ENCODE measurements at places on chromosomes 6 and 20.
A peak's percentile ranks its signal among the peaks of the same experiment; 100 is the strongest.

DNA sequence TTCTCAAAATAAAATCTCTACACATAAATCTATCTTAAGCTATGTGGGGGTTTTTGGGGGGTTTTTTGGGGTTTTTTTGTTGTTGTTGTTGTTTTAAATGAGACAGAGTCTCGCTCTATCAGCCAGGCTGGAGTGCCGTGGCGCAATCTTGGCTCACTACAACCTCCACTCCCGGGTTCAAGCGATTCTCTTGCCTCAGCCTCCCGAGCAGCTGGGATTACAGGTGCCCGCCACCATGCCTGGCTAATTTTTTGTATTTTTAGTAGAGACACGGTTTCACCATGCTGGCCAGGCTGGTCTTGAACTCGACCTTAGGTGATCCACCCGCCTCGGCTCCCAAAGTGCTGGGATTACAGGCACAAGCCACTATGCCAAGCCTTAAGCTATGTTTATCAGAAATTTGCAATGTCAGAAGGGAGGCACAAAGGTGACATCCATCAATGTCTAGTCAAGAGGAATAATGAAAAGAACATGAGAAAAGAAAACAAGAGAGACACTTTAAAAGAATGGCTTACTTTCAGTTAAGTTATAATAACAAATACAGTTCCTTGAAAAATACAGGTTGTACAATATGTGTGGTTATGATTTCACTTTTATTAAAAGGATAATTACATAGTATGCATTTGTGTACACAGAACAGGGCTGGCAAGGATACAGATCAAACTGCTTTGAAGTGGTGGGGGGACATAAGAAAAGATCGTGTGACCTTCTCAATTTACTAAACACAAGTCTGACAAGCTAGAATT lies 28.6 kb downstream of the SLC23A2 start:
- H3K4me3 ChIP-seq, result peak overlapping the region; percentile 14
- H3K4me1 ChIP-seq, result peaks cover 28% of the 10 kb centered on the region
- H3K27me3 ChIP-seq, result no peaks in the 10 kb centered on the region
- peak overlapping the region; percentile 93 for H3K27ac ChIP-seq
- peak; percentile 28 for DNase-seq

- no peaks in the 10 kb centered on the region for H3K4me1 ChIP-seq
- no peak overlapping the region for H3K27ac ChIP-seq
- DNase-seq, result no peak
- no peaks in the 10 kb centered on the region for H3K27me3 ChIP-seq
- H3K4me3 ChIP-seq, result no peak overlapping the region
These were observed 71.1 kb downstream of the ZDHHC14 start for GRCh38 chr6:157452096-157452495.

GRCh38 chr6:144660561-144661115 lies 375.5 kb downstream of the UTRN start:
- DNase-seq, result no peak
- no peak overlapping the region for H3K27ac ChIP-seq
- H3K4me1 ChIP-seq, result peaks cover 30% of the 10 kb centered on the region

DNA sequence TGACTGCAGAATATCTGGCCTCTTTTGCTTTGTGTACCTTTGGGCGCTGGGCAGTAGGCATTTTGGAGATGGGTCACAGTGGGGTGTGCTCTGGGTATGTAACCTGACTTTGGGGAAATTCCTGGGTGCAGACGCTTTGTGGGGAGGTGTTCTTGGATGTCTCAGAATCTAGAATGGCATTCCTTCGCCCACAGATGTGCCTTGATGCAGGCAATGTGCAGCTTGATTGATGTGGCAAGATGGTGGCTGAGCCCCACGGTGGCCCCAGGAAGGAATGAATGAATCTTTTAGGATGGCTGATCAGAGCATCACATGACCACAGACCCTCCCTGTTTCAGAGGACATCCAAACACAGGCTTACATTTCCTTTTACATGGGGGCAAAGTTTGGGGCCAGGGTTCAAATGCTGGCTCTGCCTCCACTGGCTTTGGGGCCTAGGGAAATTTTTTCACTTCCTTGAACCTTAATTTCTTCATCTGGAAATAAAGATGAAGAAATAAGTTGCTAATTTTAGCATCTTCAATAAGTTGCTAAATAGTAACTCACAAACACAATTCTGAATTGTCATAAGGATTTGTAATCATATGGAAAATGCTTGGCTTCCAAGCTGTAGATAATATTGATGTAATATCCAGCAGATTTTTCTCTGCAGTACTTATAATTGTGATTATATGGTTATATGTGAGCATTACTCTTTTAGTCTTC lies 5.6 kb downstream of the PPP1R16B start:
- peak overlapping the region; percentile 14 for H3K27ac ChIP-seq
- no peaks in the 10 kb centered on the region for H3K36me3 ChIP-seq
- no peak overlapping the region for H3K4me3 ChIP-seq

- H3K4me1 ChIP-seq, result no peaks in the 10 kb centered on the region
- H3K4me3 ChIP-seq, result no peak overlapping the region
- no peak for DNase-seq
These were observed 75.5 kb downstream of the ZDHHC14 start for GRCh38 chr6:157456524-157456829.

- H3K4me1 ChIP-seq, result peaks cover 10% of the 10 kb centered on the region
- no peaks in the 10 kb centered on the region for H3K36me3 ChIP-seq
- no peak overlapping the region for H3K4me3 ChIP-seq
- H3K27me3 ChIP-seq, result no peaks in the 10 kb centered on the region
These were observed 224.9 kb downstream of the ANKRD60 start for GRCh38 chr20:58003525-58003924.

GRCh38 chr20:58051367-58051766 lies 177.1 kb downstream of the ANKRD60 start:
- no peak overlapping the region for H3K27ac ChIP-seq
- no peaks in the 10 kb centered on the region for H3K27me3 ChIP-seq
- H3K4me1 ChIP-seq, result no peaks in the 10 kb centered on the region
- H3K4me3 ChIP-seq, result no peak overlapping the region
- no peak for DNase-seq

- no peak overlapping the region for H3K27ac ChIP-seq
- H3K36me3 ChIP-seq, result peaks cover 14% of the 10 kb centered on the region
- H3K27me3 ChIP-seq, result no peaks in the 10 kb centered on the region
- H3K4me3 ChIP-seq, result no peak overlapping the region
- peaks cover 8% of the 10 kb centered on the region for H3K4me1 ChIP-seq
These were observed 25.9 kb downstream of the GLO1 start for GRCh38 chr6:38676974-38677544.

DNA sequence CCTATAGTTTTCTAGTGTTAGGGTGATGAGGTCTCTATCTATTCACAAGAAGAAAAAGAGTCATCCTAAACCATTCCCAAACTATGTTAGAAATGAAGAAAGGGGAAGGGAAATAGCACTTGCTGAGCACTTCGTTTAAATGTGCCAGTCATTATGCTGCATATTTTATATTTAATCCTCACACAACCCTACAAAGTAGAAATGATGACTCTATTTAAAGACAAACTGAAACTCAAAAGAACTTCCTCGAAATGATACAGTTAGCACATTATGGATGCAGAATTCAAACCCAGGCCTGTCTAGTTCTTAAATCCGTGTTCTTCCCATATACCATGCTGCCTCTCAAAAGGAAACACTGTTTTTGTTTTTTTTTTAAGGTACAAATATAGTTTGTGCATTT lies 174.6 kb downstream of the GMPR start:
- H3K36me3 ChIP-seq, result no peaks in the 10 kb centered on the region
- DNase-seq, result no peak
- no peak overlapping the region for H3K4me3 ChIP-seq
- H3K27ac ChIP-seq, result no peak overlapping the region

DNA sequence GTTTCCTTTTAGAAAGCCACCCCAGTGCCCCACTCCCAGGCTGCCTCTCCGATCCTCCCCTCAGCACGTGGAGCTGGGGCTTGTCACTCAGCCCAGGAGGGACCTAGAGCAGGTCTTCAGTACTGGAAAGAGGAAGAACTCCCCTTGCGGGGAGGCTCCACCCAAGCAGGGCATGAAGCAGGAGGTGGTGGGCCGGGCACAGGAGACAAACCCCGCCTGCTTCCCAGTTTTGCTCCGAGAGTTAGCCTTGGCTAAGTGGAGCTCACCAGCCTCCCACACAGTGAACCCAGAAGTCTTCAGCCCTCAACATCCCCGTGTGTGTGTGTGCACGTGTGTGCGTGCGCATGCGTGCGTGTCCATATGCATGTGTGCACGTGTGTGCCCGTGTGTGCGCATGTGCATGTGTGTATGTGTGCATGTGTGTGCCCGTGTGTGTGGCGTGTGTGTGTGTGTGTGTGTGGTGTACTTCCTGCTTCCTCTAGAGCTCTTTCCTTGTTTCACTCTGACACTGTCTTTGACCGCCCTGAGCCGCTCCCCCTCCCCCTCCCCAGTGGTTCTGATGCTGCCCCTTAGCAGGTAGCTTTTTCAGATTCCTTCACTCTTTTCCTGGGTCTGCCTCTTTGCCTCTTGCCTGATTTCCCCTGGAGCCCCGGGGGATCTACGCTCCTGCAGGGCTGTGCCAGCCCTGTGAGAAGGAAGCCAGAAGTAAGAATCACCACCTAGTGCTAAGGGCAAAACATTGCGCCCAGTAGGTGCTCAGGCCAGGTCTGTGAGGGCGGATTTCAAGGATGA lies 239.8 kb downstream of the CDC5L start:
- H3K4me3 ChIP-seq, result no peak overlapping the region
- H3K36me3 ChIP-seq, result no peaks in the 10 kb centered on the region
- peaks cover 2% of the 10 kb centered on the region for H3K4me1 ChIP-seq
- no peak overlapping the region for H3K27ac ChIP-seq
- H3K27me3 ChIP-seq, result no peaks in the 10 kb centered on the region

DNA sequence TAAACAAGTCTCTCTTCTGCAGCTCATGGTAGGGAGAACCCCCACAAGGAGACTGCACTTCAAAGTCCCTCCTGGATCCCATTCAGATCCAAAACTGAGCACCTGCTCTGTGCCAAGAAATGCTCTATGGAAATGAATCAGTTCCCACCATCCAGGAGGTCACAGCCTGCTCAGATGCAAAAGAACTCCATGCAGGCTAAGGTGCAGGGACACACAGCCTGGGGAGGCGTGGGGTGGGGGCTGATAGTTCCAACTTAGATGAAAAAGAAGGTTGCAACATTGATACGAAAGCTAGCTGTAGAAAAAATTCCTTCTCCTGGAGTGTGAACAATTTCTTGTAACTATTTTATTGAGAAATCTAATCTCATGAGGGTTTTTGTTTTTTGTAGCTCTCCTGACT lies 111.0 kb upstream of the TMEM170B start:
- peaks cover 17% of the 10 kb centered on the region for H3K4me1 ChIP-seq
- H3K27me3 ChIP-seq, result no peaks in the 10 kb centered on the region
- no peaks in the 10 kb centered on the region for H3K36me3 ChIP-seq

DNA sequence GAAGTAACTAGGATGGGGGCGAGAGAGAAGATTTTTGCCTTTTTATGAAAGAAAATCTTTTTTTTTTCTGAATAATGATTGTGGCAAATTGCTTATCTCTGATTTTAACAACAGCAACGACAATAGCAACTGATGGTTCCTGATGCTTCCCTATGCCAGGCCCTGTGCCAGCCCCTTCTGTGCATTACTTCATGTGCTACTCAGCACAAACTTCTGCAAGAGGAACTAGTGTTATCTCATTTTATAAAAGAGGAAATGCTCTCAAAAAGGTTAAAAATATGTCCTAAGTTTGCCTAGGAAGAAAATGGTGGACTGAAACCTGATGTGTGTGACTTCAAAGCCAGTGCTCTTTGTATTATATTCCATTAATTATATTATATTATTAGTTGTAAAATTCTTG lies 74.0 kb upstream of the RALGAPA2 start:
- H3K27me3 ChIP-seq, result no peaks in the 10 kb centered on the region
- H3K4me1 ChIP-seq, result no peaks in the 10 kb centered on the region
- H3K4me3 ChIP-seq, result no peak overlapping the region
- H3K36me3 ChIP-seq, result no peaks in the 10 kb centered on the region
- DNase-seq, result peak; percentile 39

DNA sequence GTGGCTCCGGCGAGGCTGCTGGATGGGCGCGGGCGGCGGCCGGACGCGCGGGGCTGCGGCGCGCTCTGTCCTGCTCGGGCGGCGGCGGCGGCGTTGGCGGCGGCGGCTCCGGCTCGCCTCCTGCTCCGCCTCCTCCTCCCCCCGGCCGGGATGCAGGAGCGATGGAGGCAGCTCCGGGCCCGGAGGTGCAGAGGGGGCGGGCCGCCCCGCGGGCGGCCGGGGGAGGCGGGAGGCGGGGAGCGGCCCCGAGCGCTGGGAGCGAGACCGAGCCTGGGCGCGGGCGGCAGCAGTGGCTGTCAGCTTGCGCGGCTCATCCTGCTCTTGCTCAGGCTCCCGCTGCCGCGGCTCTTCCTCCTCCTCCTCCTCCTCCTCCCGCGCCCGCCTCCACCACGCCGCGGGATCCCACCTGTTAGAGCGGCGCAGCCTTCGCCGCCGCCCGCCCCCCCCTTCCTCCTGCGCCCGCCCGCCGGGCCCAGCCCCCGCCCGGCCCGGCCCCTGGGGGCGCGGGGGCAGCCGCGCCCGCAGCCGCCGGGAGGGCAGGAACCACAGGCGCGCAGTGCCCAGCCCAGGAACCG lies at the start of gene NOL4L:
Gene NOL4L, minus strand, starts transcription at position 323 of the 575 bp plus-strand sequence. CDS start 443 bp downstream, outside the sequence.
- no peaks in the 10 kb centered on the region for H3K27me3 ChIP-seq
- no peaks in the 10 kb centered on the region for H3K36me3 ChIP-seq
- peaks cover 4% of the 10 kb centered on the region for H3K4me1 ChIP-seq
- H3K27ac ChIP-seq, result no peak within 1 kb of the TSS
- peak; percentile 52 for DNase-seq
